CD4-positive, alpha-beta T cell treated with Interleukin-15 for 4 hours (primary cell): ENCODE measurements at places on chromosomes 4 and X.
A peak's percentile ranks its signal among the peaks of the same experiment; 100 is the strongest.

GRCh38 chrX:148913971-148914370 lies 413.6 kb downstream of the AFF2 start:
- DNase-seq = no peak

GRCh38 chrX:18997916-18998315 lies 14.0 kb upstream of the PHKA2 start:
- no peak for DNase-seq

GRCh38 chrX:136953867-136954787 lies 73.6 kb upstream of the RBMX start:
- peak; percentile 49 for DNase-seq

GRCh38 chr4:76494871-76495590 lies 60.0 kb downstream of the SHROOM3 start:
- no peak for DNase-seq

- DNase-seq = no peak
Measured at GRCh38 chr4:162011089-162011488, 152.7 kb downstream of the FSTL5 start.

DNA sequence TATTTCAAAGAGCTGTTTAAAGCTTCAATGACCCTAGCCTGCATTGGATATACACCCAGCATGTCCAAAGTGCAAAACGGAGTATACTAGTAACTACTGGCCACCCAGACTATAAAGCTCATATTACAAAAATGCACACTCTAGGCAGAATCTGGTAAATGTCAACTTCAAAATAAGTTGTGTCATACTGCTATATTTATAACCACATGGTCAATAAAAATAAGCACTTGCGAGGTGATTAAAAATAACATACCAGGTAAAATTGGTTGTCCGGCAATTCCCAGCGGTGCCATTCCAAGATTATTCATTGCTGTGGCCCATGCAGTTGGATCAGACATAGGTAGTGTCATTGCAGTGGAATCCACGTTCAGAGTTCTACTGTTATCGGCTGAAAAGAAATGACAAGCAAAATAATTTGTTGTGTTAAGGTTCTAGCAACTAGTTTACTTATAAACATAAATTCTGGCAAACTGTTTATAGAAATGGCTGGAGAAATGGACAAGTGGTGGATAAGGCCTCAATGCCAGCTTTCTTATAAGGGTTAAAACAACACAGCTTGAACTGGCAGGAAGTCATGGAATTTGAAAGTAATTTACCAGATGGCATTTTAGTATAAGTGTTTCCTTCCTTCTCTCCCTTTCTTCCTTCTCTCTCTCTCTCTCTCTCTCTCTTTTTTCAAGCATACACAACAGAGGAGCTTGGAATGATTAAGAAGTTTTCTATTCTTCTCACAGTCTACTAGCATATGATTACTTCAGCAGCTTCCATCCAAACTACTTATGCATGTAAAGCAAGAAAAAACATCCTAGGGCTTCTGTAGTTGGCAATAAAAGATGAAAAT lies 199.9 kb downstream of the ENOX2 start:
- DNase-seq = no peak

DNA sequence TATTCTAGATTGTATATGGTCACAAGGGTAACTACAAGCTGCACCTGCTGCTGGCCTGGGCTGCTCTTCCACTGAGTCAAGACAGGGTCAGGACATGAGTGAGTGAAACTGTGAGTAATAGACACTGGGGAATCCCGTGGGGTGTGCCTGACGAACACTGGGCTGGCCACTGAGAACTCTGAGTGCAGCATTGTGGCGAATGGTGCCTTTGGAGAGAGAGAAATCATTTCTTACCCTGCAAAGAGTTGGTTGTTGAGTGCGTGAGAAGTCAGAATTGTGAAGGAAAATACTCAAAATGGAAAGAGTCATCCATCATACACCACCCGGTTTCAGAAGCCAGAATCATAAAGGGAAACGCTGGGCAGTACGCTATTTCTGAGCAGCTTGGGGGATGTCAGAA lies 43.1 kb upstream of the LSM6 start:
- no peak for DNase-seq
